Effector memory CD4-positive, alpha-beta T cell (primary cell): ENCODE measurements at places on chromosomes 7 and 10.

- no peak for DNase-seq
Observed at GRCh38 chr10:69684981-69685353, 54.9 kb downstream of the FAM241B start.

DNA sequence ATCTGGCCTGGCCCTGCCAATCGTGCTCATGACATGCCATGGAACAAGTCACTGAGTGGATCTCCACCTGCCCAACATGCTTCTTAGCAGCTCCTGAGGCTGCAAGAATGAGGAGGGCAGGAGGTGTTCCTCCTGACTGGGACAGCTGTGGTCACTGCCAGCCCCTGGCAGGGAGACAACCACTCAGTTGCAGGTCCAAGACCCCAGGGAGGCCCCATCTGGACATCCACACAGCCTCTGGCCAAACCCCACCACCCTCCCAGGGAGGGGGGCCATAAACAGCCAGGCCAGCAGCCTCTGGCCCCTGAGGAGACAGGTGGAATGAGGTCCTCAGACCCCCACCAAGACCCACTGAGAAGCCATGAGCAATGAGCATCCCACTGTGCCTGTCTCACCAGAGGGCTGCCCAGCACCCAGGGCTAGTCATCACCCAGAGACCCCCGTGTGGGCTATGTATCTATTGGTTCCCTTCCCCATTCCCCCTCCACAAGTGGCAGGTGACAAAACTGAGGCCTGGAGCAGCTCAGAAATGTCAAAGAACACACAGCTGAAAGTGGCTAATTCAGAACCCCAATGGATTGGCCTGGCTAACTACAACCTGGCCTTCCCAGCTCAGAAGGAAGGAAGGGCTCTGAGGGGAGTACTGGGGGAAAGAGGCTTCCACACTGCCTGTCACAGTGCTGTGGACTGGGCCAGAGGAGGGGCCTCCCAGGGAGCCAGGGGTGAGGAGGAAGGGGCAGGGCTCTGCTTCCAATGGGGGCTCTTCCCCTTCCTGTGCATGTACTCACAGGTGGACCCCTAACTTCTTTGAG, 3.0 kb downstream of the GPRIN2 start:
- DNase-seq, result no peak

- DNase-seq, result no peak
Observed at GRCh38 chr7:151066273-151066974, 7.0 kb downstream of the SLC4A2 start.

DNA sequence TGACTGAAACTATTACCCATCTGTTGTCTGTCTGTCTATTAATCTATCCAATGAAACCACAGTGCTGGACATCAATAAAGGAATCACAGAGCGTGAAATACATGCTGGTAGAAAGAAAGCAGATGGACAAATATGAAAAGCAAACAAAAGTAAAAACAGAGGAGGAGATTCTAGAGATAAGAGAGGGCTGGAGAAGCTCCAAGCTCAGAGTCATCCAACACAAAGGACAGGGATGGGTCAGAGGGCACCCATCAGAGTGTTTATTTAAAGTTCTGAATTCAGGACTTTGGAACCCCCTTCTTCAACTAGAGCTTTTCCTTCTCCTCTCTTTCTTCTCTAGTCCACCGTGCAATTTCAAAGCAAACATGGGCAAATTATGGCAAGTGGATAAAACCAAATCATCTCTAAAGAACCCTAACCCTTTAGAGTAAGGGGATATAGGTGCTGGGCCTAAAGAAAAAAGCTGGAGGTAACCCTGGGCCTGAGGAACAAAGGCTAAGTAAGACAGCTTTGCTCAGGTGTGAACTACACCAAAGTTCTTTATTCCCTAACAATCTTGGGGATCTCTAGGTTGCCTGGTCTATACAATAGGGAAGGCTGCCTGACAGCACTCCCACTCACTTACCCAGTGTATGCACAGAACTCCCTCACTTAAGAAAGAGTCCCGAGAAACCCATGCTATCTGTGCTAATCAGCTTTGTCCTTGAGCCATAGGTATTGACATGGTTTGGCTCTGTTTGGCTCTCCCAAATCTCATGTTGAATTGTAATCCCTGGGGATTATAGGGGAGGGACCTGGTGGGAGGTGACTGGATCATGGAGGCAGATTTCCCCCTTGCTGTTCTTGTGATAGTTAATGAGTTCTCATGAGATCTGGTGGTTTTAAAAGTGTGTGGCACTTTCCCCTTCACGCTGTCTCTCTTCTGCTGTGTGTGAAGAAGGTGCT, 97.0 kb downstream of the BAMBI start:
- DNase-seq, result no peak
